ENCODE measurements at places on chromosomes 12 and 14.

- DNase-seq, result no peak
These were observed 77.4 kb upstream of the NOS1 start for GRCh38 chr12:117438809-117439208.

GRCh38 chr12:98351089-98351488 lies 164.3 kb upstream of the TMPO start:
- DNase-seq, result no peak

- no peak for DNase-seq
These were observed 276.5 kb downstream of the TMEM132C start for GRCh38 chr12:128543460-128543859.

GRCh38 chr14:90842726-90843125 lies 26.5 kb upstream of the TTC7B start:
- no peak for DNase-seq

DNA sequence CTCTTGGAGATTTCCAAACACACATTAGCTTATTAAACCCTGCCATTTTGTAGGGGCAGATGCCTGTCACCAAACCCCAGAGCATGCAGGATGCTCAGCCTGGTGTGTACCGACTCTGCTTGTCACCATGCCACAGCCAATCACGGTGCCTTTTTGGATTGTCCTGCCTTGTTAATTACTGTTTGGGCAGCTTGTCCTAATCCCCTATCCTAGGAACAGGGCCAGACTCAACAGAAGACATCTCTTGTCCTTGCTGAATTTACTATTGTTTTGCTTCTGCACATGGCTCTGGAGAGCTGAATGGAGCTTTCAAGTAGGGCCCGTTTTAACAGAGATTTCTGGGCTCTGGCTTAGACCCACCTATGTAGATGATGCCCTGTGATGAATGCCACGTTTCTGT lies 388.5 kb downstream of the AACS start:
- no peak for DNase-seq

- DNase-seq, result no peak
These were observed 329.8 kb downstream of the ATP23 start for GRCh38 chr12:58270966-58271705.

DNA sequence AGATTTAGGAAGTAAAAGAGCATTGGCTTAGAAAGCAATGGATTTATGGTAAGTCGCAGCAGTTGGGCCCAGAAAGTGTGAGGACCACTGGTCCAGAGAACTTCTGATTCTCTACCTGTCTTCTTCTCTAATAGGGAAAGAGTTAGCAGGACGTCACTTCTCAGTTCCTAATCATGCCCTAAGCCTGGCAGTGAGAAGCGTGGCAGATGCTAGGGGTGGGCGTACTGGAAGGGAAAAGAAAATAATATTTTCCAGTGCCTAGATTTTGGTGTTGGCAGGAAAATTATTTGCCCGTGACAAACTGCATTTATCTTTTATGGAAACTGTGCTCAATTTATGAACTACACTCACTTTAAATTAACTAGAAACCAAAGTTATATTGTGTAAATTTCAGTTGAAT lies 212.3 kb downstream of the PPFIA2 start:
- no peak for DNase-seq

GRCh38 chr12:105451211-105451610 lies 120.7 kb downstream of the C12orf75 start:
- no peak for DNase-seq

- no peak for DNase-seq
These were observed 21.8 kb downstream of the ENTPD5 start for GRCh38 chr14:73997108-73997943.

DNA sequence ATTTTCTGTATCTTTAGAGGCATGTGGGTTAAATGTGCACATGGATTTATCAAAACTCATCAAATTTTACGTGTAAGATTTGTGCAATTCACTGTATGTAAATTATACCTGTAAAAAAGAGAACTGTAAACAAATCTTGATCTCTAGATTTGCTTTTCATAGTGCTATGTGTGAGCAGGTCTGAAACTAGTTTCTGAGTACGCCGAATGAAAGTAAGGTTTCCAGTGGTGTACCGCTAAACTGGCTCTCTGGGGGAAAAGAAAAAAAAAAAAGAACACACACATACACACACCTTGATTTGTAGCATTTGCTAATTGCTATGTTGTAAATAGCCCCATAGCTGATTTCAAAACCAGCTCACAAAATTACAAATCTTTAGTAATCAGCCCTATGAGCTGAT lies 8.6 kb upstream of the SLC41A2 start:
- no peak for DNase-seq

DNA sequence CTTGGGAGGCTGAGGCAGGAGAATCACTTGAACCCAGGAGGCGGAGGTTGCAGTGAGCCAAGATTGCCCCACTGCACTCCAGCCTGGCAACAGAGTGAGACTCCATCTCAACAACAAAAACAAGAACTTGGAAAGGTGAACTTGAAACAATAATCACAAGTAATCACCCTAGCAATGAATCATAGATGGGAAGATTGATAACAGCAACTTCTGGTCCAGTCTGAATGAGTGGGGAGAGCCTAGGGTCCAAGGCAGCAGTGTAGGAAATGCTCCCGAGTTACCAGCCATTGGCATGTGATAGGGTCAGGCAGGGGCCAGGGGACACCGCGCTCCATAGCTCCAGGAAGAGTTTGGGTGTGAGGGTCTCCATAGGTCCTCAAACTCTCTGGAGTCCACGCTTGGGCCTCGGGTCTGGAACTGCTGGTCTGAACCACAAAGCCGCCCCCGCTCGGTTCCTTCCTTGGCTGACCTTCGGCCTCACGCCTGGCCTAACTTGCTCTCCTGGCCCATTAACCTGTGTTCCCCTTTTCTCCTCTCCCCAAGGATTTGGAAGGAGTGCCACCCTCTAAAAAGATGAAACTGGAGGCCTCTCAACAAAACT lies 19.9 kb upstream of the MLXIP start:
- no peak for DNase-seq

DNA sequence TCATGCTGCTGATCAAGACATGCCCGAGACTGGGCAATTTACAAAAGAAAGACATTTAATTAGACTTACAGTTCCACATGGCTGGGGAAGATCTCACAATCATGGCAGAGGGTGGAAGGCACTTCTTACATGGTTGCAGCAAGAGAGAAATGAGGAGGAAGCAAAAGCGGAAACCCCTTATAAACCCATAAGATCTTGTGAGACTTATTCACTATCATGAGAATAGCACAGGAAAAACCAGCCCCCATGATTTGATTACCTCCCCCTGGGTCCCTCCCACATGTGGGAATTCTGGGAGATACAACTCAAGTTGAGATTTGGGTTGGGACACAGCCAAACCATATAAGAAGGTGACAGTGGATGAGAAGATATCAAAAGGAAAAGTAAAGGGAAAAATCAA lies 78.4 kb downstream of the CATSPERB start:
- DNase-seq, result no peak

- DNase-seq, result no peak
These were observed 3.0 kb upstream of the TMEM120B start for GRCh38 chr12:121709478-121709961.

- DNase-seq, result no peak
These were observed 199.0 kb downstream of the TMEM117 start for GRCh38 chr12:44034906-44035305.

- peak; percentile 50 for DNase-seq
These were observed 10.9 kb upstream of the IL26 start for GRCh38 chr12:68236421-68237059.

DNA sequence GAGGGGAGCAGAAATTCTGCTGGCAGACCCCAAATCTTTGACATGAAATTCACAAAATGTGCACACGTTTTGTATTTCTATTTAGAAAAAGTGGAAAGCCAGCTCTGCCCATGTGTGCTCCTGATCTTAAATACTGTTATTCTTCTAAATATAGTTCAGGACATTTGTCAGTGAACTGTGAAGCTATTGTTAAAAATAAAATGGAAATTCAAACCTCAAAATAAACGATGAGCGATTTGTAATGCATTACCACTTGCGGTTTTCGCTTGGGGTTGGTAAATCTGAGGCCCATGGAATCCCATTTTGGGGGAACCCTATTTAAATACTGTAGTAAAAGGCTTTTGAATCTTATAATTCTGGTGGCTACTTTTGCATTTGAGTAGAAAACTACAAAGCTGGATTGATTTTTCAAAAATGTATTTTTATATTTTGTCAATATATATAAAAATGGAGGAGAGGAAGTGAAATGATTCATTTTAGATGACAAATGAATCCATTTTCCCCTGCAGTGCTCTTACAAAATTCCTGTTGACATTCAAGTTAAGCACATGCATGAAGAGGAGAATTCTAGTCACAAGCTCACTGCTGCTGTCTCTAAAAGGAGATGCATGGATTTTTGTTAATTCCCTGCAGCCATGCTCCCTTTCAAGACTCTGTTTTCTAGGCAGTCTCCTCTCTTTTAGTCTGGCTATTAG lies 47.1 kb downstream of the FLRT2 start:
- no peak for DNase-seq

GRCh38 chr12:64633940-64634337 lies 23.6 kb downstream of the RASSF3 start:
- no peak for DNase-seq

DNA sequence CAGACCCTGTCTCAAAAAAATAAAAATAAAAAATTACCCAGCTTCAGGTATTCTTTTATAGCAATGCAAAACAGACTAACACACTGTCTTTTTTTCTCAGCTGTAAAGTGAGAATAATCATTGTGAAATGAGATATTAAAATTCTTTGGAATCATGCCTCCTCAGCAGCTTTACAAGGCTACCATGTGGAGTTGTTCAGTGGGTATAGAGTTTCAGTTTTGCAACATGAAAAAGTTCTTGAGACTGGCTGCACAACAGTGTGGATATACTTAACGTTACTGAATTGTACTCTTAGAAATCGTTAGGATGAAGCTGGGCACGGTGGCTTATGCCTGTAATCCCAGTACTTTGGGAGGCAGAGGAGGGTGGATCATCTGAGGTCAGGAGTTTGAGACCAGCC lies 15.7 kb upstream of the MAPKAPK5 start:
- no peak for DNase-seq

GRCh38 chr14:68780358-68781160 lies 12.3 kb downstream of the ZFP36L1 start:
- no peak for DNase-seq

GRCh38 chr14:73771848-73772638 lies 57.9 kb upstream of the PNMA1 start:
- peak; percentile 93 for DNase-seq

- no peak for DNase-seq
These were observed 205.0 kb downstream of the AKAP6 start for GRCh38 chr14:32534145-32534544.

DNA sequence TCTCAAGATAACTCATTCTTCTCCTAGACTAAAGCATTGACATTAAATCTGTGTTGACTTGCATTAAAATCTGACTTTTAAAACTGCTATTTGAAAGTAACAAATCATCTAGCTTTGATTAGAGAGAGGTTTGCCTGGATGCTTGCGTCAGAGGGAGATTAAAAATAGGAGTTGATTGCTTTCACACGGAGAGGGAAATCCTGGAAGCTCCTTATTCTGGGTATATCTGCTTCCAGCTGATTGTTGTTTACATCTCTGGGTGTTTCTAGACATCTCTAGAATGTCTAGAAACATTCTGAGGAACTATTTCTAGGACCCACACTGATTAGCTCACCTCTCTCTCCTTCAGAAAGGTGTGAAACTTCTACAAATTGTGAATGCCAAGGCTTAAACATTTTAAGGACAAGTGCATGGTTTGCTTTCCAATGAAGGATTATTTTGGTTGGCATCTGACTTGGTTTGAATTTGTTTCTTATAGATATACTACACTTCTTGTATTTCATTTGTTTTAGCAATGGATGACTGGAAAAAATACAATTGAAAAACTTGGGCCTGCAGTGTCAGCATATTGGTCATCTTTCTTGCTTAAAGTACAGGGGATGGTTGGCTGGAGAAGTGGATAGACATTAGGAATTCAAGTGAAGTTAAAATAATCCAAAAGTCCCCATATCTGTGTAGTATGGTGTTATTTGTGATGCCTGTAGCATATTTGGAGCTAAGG lies 2.1 kb downstream of the DIP2B start:
- DNase-seq, result no peak

DNA sequence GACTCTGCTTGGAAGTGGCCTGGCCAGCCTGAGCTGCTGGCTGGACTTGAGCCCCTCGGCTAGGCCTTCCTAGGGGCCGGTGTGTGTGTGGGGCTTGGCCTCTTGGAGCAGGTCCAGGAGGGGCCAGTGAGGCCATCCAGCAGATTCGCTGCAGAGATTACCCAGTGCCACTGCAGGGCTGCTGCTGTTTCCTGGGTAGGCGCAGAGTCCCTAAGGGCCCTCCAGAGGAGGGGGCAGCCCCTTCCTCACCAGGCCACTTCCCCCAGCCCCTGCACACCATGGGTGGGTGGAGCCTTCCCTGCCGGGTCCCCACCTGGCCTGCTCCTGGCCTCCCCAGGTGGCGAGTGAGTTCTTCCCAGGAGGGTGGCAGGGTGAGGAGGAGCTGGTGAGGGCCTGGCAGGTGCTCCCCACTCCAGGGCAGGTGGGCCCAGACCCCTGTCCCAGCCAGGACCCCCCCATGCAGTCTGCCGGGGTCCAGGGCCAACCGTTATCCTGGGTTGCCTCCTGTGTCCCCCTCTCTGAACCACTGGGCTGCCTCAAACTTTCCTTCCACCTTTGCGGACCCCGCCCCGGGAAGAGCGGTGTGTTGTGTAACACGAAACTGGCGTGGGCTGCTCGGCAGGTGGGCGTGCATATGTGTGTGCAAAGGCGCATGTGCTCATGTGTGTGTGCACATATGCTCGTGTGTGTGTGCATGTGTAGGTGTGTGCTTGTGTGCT lies 25.1 kb downstream of the ASPG start:
- DNase-seq, result no peak

- DNase-seq, result no peak
These were observed 132.6 kb downstream of the NTS start for GRCh38 chr12:86006727-86007126.

GRCh38 chr14:101118746-101119591 lies 215.4 kb upstream of the RTL1 start:
- peak; percentile 24 for DNase-seq

DNA sequence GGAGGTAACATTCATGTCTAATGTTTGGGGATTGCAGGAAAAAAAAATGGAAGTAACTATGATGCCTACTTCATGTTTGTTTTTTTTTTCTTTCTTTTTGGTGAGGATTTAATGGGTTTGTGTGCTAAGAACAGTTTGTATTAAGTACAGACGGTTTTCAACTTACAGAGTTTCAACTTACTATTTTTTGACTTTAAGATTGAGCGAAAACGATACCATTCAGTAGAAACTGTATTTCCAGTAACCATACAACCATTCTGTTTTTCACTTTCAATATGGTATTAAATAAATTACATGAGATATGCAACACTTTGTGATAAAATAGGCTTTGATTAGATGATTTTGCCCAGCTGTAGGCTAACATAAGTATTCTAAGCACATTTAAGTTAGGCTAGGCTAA lies 10.4 kb downstream of the TECPR2 start:
- no peak for DNase-seq

Measured in COR-L47 (cell line).